Frontal cortex (tissue), 4 donors: ENCODE measurements at places on chromosomes 3 and 15. TPM values are rescaled to one million over a fixed set of nuclear protein-coding genes. Genes with fewer than 3 reads are reported as not detected.
A peak's percentile ranks its signal among the peaks of the same experiment; 100 is the strongest.

DNA sequence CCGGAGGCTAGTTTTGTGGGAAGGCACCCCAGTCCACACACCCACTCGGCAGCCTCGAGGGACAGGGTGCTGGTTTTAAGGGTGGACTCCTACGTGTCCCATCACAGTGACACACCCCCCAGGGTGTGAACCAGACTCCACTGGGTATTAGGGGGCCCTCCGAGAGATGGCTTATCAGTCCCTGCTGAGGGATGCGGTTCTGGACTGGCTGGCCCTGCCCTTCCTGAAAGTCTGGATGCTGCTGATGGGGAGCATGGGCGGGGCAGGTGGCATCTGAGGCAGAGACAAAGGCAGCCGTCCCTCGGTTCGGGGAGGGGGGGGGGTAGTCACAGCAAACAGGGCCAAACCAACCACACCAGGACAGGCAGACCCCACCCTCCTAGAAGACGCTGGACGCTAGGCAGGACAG, 939 bp upstream of the ULK3 start:
- peak; percentile 23 for DNase-seq

DNA sequence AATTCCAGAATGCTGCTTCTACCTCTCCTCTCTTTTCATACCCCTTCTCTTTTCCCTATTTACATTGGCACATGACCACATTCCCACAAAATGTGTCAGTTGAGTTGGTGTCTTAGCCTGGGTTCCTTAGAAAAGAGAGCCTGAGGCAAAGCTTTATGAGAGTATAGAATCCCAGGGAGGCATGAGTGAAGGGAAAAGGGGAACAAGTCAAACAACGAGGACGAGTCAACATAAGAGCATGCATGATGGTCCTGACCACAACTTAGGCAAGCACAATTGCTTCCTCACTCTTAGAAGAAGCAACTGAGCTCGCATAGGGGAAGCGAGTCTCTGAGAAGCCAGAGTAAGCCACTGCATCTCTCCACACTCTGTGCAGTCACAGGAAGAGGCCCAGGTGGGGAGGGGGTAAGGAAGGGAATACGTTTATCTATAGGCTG, 15.4 kb upstream of the ZNF774 start:
- DNase-seq: no peak

DNA sequence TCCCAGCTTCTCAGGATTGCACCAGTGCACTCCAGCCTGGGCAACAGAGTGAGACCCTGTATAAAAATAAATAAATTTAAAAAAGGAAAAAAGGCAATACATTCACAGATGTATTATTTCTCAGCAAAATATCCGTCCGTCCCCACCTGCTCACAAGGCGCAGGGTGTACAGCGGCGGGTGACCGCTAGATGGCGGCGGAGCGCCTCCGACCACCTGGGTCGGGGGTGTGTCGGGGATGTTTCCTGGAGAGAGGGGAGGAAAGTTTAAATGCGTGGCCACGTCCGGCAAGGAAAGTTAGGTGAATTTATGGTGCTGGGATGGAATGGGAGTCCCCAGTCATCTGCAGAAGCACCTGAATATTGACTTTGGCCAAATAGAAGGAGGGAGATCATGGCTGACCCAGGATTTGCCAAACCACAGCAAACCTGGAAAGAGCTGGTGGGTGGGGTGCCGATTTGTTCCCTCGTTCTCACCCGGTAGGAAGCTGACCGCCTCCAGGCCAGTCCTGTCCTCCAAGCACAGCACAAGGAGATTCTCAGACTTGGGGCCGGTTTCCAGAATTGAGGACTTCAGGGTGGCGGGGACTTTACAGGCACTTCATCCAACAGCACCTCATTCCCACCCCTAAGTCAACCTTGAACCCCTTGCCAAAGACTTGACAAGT, 88.3 kb downstream of the TMEM266 start:
- DNase-seq: no peak

- DNase-seq: no peak
Observed at GRCh38 chr3:100210772-100211135, 50.0 kb upstream of the TBC1D23 start.

- no peak for DNase-seq
Observed at GRCh38 chr15:39363761-39364586, 216.9 kb upstream of the THBS1 start.

The TRAK1 gene
- 28.1 TPM for total RNA-seq

- DNase-seq: no peak
Observed at GRCh38 chr3:65033576-65033975, 345.8 kb upstream of the ADAMTS9 start.

- no peak for DNase-seq
Observed at GRCh38 chr3:35417080-35417479, 222.2 kb upstream of the ARPP21 start.

The NR1I2 gene
- total RNA-seq: 0.82 TPM

GRCh38 chr15:65304381-65305149, at the start of gene RNU5B-1:
TSS of gene RNU5B-1 (plus strand) at chr15:65304677.
- peak; percentile 75 for DNase-seq

DNA sequence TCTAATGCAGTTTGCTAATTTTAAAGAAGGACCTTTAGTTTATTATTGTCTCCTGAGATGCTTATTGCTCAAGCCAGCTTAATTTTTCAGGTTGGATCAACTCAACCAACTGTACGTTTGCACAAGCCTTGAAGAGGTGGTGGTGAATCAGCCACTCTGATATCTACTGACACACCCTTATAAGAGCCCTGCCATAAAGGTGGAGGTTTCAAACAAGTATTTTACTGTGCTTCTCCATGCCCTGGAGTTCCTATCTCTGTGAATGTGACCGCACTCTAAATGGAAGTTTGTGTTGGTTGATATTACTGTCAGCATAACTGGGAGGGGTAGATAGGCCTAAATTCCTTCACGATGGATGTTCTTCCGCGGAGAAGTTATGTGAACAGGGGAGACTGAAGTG, 297.3 kb upstream of the UBE2E1 start:
- DNase-seq: no peak

The XCR1 gene
- total RNA-seq: not detected

The ECE2 gene
- 3.7 TPM for total RNA-seq

DNA sequence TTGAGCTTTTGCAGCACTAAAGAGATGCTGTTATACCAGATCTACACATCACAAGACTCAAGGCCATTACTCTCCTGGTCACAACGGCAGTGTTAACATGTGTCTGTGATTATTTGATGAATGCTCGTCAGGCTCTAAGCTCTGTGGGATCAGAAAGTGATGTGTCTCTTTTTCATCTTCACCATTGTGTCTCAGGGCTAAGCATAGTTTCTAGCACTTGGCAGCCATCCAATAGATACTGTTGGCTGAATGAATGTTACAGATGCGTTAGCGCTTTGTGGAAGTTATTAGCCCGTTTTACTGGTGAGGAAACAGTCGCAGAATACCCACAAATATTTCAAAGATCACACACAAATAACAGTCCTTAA, 1.2 kb upstream of the FAM81A start:
- no peak for DNase-seq

The INO80 gene
- total RNA-seq: 35.5 TPM
